ENCODE measurements at places on chromosomes 12 and 14.

- DNase-seq: no peak
Measured at GRCh38 chr12:69007855-69008351, 74.9 kb upstream of the CPM start.

DNA sequence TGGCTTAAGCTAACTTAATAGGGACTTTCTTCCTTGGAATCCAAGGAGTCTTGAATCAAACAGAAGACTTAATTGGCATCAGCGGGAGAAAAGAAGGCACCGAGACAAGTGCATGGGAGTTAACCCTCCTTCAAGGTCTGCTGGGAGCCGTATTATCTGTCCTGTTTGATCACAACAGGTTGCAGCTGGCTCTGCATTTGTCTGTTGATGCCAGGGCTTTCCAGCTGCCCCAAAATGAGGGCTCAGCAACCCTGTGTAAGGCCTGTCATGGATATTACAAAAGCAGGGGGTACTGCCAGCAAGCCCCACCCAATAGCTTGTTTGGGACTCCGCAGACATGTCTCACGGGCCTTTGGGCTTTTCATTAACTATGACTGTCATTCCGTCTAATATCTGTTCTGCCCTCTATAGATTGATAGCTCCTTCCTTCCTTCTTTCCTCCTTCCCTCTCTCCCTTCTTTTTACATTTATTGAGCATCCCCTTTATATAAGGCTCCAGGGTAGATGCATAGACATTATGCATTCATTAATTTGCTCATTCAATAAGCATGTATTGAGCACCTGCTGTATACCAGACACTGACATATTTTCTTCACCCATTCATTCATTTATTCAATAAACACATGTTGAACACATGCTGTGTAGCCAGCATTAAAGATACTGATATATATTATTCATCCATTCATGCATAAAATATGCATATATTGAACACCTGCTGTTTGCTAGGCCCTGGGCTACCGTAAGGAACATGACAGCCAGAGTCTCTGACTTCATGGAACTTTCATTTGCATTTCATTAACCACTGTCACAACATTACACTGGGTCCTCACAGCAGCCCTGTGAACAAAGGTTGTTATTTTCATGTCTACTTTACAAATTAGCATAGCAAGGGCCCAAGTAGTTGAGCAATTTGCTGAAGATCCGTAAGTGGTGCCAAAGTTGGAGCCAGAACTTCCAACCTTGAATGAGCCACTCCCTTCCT lies 56.2 kb downstream of the SVOP start:
- peak; percentile 15 for DNase-seq

DNA sequence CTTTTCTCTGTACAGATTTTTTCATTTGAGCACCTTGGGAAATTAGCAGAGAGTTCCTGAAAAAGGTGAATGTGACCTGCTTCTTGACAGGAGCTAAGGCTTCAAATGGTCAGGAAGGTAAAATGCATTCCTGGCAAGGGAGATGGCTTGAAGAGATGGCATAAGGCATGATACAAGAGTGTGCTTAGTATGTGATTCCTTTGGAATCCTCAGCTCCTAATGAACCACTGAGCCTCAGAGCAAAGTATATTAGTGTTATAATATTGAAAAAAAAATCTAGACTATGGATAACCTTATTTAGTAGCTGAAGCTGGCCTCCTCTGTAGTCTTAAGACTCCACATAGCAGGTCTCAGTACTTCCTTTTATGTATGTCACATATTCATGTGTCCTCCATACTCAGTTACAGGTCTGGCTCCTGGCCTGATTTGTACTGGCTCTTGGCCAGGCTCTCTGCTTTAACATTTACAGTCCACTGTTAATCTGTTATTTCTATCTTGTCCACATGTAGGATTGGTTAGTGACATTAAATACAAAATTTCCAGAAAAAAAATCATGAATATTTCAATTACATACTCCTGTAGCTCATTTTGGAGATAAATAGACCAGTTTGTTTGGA lies 17.9 kb downstream of the TOGARAM1 start:
- no peak for DNase-seq

GRCh38 chr12:66137937-66138336 lies 7.4 kb upstream of the LLPH start:
- DNase-seq: no peak

GRCh38 chr12:5966486-5967095 lies 21.5 kb upstream of the ANO2 start:
- no peak for DNase-seq

DNA sequence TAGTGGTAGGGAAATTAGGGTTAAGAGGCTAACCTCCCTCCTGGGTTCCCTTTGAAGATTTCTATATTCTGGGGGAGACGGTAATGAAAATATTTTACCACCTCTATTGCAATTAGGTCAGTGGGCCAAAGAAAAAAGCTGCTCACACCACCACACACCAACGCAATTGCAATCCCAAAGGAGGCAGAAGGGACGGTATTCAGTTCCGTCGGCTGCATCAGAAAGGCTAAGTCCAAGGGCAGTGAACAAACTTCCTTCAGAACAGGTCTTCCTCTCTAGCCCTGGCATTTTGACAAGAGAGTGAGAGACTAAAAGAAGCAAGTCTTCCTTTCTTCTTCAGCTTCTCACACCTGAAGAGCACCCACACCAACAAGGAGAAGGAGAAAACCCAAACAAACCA lies 51.2 kb downstream of the OTX2 start:
- no peak for DNase-seq

GRCh38 chr14:51293912-51294389 lies 53.9 kb downstream of the TMX1 start:
- DNase-seq: no peak

- peak; percentile 46 for DNase-seq
Measured at GRCh38 chr12:106211973-106212372, 35.8 kb downstream of the CKAP4 start.

DNA sequence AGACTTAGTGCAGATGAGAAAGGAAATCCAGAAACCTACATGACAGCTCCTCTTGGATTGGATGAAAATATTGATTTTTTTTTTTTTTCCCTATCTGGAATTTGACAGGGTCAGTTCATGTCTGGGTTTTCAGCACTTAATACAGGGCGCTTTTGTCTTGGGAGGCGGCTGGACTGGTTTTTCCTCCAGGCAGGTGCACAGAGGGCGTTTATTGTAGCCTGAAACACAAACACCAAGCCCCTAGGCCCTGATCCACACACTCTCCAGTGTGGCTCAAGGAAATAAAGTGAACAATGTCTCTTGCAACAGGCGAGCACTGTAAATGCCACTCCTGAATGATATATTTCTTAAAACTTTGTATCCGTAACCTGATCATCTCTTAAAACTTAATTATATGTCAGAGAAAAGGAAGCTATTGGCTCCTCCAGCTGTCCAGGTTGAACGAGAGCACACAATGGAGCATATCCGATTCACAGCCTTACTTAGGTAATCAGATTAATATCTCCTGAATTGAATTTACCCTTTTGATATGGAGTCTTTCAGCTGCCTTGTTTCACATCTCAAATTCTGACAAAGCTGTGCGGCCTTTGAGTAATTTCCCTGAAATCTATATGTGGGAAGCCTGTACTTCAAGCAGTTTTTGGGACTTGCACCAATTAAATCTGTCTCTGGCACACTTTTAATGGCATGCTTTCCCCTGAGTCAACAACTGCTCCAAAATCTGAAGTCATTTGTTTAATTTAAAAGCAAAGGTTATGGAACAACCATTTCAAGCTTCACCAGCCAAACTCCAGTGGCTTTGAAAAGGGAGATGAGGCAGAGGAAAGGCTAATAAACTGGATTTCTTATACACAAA lies 485.7 kb downstream of the ZFP36L1 start:
- DNase-seq: peak; percentile 83

DNA sequence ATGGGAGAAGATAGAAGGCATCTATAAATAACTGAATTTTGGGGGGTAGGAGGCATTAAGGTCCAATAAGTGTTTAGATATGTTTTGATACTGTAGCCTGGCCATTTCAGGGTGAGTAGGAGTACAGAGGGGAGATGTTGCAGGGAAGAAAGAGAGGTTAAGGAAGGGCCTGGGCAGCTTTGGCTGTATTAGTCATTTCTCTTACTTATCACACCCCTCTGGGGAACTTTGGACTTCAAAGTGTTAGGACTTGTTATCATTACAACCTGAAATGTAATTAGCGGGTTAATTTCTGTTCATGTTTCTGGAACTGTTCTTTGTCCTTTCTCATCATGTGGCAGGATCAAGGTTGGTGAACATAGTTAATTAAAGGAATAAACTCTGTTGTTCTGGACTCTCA lies 40.3 kb downstream of the SUSD6 start:
- no peak for DNase-seq

DNA sequence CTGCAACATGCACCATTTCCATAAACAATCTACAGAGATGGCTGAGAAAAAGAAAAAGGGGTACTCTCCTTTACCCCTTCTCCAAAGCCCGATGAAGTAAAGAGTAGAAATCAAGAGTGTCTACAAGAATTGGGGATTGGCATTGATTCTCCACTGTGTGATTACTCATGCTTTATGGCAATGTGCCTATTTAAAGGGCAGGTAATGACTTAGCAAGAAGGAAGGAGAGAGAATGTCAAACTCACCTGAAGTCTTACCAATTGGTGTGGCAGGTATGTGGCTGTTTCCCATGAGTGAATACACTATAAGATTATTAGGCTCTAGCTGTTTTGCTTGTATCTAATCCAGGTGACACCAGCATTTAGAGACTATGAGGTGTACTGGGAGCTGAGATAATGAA lies 275.3 kb downstream of the CCER1 start:
- DNase-seq: no peak

DNA sequence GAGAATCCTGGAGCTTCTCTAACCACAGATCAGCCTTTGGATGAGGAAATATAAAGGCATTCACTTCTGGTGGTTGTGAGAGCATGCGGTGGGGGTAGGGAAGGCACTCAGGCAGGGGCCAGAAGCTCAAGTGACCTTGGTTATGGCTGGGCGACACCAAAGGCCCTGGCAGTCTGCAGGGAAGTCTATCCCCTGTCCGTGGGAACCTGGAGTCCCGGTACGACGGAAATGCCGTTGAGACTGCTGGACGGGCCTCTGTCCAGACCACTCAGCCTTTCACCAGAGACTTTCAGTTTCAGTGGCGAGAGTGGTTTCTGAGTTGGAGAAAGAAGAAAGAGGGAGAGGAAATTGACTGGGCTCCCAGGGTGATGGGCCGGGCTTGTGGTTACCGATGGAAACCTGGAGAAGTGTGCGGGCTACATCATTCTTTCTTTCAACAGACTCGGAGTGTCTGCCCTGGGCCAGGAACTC lies 20.9 kb downstream of the ISCA2 start:
- DNase-seq: peak; percentile 64

DNA sequence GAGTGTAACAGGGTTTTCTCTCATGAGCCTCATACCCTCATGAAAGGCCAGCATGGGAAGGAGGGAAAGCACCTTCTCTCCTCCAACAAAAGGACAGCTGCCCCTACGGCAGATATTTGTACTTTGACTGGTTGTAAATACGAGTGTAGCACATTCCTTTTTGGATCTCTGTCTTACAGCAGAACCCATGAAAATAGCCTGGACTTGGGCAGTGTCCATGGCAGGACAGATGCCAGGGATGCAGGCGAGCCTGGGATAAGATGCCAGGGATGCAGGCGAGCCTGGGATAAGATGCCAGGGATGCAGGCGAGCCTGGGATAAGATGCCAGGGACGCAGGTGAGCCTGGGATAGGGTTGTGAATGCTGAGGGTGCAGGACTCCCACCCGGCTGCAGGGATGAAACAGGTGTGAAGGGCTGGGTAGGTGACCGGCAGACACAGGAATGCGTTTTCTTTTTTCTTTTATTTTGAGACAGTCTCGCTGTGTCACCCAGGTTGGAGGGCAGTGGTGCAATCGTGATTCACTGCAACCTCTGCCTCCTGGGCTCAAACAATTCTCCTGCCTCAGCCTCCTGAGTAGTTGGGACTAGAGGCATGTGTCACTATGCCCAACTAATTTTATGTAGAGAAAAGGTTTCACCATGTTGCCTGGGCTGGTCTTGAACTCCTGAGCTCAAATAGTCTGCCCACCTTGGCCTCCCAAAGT lies 120.0 kb downstream of the BEGAIN start:
- DNase-seq: no peak

DNA sequence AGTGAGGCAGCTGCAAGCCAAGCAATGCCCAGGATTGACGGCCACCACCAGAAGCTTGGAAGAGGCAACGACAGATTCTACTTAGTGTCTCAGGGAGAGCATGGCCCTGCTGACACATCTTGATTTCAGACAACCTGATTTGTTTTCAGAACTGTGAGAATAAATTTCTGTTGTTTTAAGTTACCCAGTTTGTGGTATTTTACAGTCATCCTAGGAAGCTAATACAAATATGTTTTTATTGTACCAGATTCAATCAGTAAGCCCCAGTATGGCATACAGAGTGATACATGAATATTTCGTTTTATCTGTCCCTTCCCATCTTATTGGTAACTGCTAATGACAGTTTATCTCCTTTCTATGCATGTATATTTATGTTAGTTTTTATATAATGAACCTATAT lies 62.3 kb downstream of the SAMD4A start:
- no peak for DNase-seq

DNA sequence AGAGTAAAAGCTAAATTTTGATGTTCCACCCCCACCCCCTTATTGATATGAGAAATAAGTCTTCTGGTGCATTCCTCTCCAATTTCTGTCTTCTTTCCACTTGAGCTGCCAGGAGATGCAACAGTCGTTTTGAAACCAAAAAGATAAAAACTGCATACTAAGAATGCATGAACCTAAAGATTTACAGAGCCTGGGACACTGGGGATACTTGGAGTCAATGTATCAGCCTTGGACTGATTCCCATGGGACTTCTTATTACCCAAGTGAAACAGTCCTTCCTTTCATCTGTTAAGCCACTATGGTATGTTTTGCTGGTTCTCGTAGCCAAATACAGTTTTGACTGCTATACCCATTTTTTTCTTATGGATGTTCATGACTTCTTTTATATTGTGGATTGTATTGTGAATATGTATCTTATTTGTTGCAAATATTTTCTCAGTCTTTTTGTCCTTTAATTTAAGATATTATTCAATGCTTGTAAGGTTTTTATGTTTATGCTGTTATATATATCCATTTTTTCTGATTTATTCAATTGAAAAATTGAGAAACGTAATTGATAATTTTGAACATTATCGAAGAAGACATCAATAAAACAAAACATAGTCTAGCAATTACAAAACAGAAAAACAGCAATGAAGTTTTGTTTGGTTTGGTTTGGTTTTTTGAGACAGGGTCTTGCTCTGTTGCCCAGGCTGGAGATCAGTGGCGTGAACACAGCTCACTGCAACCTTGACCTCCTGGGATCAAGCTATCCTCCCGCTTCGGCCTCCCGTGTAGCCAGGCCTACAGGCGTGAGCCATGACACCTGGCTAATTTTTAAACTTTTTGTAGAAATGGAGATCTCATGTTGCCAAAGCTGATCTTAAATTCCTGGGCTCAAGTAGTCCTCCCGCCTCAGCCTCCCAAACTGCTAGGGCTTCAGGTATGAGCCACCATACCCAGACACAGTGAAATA lies 85.4 kb upstream of the ETV6 start:
- DNase-seq: no peak
